ENCODE measurements at places on chromosomes 16 and 17.

DNA sequence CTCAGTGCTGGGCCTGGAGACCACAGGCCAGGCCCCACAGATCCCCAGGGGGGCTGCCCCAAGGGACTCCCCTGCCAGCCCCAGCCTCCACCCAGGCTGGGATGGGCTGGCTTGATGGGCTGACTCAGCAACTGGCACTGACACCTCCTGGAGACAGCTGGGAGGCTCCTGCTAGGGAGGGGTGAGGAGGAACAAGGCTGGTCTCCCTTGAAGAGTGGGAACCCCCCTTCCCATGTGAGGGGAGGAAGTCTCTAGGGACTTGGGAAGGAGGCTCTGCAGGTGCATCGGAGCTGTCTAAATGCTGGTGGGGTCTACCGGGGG is 10.4 kb downstream of the NHERF1 start:
- DNase-seq: no peak

DNA sequence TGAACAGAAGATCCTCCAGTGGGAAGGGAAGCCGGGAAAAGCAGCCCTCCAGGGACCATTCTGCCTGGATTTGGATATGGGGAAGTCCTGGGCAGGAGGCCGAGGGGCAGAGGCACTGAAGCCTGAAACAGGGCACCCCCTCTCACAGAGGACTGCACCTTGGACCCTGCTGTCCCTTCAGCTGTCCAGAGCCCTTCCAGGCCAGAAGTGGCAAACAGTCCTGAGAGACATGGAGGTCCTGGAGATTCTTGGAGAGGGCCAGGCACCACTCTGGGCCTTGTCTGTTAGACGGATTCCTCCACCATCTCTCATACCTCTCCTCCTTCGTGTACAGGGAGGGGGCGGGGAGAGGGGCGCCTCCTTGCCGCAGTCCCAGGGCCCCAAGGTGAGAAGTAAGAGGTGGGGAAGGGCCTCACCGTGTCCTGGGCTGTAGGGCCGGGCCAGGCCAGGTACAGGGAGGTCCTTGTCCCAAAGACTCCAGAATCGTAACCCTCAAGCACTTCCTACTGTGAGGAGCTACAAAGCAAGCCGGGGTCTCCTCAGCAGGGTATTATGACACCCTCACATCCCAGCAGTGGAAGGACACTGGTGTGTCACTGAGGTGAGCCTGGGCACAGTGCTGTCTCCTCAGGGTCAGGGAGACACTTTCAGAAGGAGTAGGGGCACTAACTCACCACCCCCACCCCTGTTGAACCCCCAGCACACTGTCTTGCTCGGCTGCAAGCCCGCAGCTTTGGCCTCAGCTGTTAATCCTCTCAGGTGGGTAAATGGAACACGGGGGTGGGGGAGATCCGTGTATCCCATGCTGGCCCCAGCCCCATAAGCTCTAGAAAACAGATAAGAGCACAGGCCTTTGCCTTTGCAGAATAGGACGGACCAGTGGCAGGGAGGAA is 16.6 kb upstream of the TBX2 start:
- DNase-seq: no peak

DNA sequence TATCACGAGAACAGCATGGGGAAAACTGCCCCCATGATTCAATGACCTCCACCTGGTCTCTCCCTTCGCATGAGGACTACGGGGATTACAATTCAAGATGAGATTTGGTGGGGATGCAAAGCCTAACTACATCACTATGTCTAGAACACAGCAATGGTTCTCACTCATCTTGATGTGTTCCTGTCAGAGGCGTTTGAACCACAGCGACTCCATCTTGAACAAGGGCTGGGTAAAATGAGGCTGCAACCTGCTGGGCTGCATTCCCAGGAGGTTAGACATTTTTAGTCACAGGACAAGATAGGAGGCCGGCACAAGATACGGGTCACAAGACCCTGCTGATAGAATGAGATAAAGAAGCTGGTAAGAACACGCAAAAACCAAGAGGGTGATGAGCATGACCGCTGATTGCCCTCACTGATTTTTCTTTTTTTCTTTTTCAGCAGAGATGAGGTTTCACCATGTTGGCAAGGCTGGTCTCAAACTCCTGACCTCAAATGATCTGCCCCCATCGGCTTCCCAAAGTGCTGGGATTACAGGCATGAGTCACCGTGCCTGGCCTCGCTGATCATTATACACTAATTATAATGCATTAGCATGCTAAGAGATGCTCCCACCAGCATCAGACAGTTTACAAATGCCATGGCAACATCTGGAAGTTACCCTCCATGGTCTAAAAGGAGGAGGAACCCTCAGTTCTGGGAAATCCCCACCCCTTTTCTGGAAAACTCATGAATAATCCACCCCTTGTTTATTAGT is 3.0 kb upstream of the PPY start:
- DNase-seq: no peak

DNA sequence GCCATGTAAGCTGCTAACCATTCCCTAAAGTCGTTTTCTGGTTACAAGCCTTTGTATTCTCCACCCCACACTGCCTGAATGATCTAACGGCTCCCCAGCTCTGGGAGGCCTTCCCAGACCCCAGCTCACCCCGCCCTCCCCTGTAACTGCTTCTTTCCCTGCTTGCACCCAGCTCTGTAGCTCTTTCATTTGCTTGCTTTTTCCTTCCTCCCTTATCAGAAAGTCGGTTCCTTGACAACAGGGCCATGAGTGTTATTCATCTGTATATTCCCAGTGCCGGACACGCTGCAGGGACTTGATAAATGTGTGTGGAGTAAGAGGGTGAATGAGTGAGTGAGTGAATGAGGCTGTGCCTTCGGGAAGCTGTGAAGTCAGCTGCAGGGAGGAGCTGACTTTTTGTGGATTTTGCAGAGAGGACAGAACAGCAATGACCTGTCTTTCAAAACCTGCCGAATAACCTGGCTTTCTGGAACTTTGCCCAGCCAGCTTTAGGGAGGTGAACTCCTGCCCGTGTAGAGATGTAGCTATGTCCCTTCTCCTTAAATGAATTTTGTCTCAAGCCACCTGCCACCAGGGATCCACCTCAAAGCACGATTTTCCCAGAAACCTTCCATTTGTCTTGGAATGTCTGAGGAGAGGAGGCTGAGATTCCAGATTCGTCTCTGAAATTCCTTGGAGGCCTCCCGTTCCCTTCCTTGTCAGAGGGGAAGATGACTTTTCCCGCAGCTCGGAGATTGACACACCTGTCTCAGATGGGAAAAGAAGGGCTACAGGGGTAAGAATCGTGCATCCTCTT is 20.0 kb upstream of the CACNG4 start:
- no peak for DNase-seq

- no peak for DNase-seq
Measured at GRCh38 chr17:2068519-2069051, 13.7 kb downstream of the HIC1 start.

DNA sequence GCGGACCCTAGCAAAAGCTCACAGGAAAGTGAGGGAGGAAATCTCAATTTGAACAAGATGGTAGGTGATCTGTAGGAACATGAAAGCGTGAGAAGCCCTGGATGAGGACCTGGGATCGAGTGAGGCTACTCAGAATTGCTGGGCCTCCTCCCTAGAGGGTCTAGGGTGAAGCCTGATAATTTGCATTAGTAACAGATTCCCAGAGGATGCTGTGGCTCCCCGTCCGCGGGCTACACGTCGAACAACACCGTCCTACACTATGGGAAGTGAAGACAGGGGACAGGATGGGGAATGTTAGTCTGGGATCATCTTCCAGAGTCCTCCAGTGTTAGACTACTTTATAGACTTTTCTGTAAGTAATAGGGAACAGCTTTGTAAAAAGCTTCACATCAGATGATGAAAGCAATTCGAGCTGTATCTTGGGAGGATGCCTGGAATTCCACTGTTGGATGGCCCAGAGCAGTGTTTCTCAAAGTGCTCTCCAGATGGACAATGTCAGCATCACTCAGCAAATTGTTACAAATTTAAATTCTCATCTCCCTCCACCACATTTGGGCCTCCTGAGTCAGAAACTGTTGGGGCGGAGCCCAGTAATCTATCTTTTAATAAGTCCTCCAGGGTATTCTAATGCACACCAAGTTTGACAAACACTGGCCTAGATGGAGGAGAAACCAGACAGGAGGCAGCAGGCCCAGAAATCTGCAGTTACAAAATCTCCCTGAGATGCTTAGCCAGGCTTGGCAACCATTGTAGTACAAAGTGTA is 6.5 kb downstream of the FNDC8 start:
- DNase-seq: no peak

DNA sequence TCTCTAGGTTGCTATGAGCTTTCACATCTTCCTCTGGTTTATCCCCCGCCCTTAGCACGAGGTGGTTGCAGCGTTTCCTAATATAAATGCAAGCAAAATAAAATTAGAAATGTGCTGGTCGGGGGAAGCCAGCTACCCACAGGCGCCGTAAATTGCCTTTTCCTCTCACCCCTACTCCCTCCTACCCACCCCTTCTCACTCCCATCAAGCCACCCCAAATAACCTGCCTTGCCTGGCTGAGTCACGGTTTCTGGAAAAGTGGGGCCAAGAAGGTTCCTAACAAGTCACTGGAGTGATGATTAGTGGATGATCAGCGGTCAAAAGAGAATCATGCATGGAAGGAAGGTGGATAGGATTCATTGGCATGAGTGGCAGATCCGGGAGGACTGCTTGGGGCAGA is 120.9 kb upstream of the RBFOX1 start:
- no peak for DNase-seq

DNA sequence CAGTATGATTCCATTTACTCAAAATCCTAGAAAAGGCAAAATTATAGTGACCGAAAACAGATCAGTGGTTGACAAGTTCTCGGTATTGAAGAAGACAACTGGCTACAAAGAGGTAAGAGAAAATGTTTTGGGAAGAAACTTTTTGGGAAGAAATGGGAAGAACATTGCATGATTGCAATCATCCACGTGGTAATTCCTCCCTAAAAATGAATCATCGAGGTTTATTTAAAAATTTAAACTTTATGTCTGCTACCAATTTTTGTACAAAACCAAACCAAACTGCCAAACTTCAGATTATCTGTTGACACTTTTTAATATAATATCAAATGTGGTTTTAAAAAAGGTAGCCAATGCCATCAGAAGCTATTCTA is 8.1 kb downstream of the SMURF2 start:
- no peak for DNase-seq

- DNase-seq: no peak
Measured at GRCh38 chr16:47067203-47067602, 76.5 kb downstream of the NETO2 start.

DNA sequence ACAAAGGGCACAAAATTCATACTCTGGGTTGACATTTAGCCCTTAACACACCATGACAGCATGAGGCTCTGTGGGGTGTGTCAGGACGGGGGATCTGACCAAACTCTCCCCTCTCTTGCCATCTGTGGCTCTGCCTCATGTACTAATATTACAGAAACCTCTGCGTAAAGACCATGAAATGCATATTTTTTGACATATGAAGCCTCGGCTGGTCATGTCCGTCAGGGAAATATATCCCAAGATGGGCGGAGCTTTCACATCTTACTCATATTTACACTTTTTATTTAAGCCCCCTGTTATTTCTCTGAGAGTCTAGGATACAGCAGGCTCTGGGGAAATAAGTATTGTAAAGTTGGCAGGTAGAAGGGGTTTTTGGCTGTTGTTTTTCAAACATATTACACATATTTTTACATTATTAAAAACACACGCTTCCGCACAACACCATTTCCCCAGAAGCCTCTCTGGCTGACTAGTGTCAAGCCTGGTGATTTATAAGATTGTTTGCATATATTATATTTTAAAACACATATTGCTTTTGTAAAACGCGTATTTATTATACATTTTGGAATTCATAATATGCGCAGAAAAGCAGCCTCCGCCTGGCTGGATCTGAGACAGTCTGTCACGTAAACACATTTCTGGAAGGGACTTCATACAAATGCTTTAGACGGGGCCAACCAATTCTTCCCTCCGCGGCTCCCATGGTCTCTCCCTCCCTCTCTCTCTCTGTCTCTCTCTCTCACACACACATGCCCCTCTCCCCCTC is 237.7 kb upstream of the ZFHX3 start:
- DNase-seq: no peak

DNA sequence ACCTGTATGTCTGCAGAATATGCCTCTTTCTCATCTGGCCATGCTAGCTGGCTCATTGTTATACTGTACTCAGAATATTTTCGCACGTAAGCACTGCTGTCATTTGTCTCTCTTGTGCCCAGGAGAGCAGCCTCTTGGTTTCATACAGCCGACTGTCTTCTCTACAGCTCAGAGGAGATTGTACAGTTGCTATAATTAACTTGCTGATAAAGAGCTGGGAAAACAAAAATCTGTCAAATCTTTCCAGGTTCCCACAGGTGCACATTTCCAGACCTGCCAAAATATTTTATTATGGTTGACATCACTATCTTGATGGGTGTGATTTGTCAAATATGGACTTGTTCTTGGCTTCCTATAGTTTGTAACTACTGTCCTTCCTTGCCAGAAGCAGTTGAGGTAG is 122.7 kb downstream of the FTO start:
- DNase-seq: no peak

DNA sequence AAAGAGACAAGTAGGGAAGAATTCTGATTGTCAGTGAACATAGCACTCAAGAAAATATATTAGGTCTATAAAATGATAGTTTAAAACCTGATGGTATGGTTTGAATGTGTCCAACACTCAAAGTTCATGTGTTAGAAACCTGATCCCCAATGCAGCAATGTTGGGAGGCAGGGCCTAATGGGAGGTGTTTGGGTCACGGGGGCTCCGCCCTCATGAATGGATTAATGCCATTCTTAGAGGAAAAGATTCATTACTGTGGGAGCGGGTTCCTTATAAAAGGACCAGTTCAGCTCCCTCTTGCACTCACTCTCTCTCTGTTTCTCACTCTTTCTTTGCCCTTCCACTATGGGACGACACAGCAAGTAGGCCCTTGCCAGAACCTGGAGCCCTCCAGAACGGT is 41.5 kb upstream of the SLC47A1 start:
- DNase-seq: no peak

- DNase-seq: no peak
Measured at GRCh38 chr16:11219178-11219577, 36.8 kb downstream of the SOCS1 start.

GRCh38 chr17:79843816-79844800 is 4.9 kb upstream of the CBX4 start:
- no peak for DNase-seq

- no peak for DNase-seq
Measured at GRCh38 chr16:24689128-24689527, 40.3 kb upstream of the TNRC6A start.

- no peak for DNase-seq
Measured at GRCh38 chr16:58475091-58475619, 24.8 kb upstream of the NDRG4 start.

DNA sequence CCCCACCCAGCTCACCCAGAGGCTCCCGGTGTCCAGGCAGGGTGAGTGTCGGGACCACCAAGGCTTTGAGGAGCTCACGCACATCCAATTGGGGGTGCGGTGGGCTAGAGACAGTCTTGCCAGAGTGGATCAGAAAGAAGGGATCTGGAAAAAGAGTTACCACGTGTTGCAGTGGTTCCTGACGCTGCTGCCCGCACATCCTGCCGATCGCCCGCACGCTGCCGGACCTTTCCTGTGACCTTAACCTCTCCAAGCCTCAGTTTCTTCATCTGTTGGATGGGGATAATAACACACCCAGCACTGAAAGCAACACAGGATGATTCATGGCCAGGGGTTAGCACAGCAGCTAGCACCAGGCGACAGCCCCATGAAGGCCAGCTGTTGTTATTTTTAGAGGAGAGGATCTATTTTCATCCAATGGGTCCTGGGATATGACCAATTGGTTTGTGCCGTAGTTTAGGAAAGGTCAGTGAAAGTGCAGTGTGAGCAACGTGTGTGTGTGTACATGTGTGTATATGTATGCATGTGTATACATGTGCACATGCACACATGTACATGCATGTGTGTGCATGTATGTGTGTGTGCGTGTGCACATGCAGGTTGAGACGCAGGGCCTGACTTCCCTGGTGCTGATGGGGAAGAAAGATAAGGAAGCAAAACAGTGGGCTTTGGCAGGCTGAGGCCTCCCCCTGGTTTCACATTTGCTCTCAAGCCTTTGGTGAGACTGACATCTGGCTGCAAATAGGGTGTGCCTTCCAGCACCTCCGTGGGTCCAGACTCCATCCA is 2.5 kb downstream of the ITGAX start:
- no peak for DNase-seq

All from stimulated activated CD4-positive, alpha-beta T cell treated with anti-CD3 and anti-CD28 coated beads, Interleukin-1b, Interleukin-23, amount 100 ng/mL, for 1 hour (primary cell).